Fibroblast of gingiva (primary cell): ENCODE measurements at places on chromosomes 6 and 20.

GRCh38 chr6:1574083-1574761, 35.5 kb upstream of the FOXC1 start:
- DNase-seq, result peak; percentile 18

DNA sequence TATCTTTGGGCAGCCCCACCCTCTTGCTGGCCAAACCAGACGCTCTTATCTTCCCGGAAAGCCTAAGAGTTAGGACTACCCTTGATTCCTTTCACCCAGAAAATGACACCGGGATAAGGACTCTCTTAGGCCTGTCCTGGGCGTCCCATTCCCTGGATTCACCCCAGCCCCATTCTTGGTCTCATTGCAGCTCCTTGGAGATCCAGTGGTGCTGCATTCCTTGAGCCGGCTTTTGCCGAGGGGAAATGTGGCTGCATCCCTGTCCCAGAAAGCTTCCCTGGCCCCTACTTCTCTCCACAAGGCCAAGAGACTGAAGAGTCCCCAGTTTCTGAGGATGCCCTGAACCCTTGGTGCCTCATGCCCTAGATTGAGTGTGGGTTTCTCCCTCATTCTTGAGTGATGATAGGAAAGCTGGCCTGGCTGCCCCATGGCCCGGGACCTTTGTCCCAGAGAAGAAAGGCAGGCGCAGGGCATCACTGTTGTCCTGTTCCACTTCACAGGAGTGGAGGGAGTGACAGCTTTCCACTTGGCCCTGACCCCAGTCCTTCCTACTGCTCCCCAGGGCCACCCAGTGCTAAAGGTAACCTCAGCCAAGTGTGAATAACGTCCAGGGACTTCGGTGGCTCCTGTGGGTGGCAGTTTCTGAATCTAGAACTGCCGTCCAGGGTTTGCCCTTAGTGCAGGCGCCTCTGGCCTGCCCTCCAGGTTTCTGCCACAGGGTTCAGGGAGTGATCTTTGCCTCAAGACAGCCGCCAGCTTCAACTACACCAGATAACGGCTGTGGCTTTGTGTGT, 42.7 kb upstream of the MYL9 start:
- no peak for DNase-seq

GRCh38 chr6:88499436-88499835, 333.3 kb upstream of the CNR1 start:
- DNase-seq, result no peak

- no peak for DNase-seq
Observed at GRCh38 chr6:30882759-30883684, 1.3 kb upstream of the DDR1 start.

GRCh38 chr20:35991142-35991771, 22.9 kb downstream of the CNBD2 start:
- peak; percentile 16 for DNase-seq

DNA sequence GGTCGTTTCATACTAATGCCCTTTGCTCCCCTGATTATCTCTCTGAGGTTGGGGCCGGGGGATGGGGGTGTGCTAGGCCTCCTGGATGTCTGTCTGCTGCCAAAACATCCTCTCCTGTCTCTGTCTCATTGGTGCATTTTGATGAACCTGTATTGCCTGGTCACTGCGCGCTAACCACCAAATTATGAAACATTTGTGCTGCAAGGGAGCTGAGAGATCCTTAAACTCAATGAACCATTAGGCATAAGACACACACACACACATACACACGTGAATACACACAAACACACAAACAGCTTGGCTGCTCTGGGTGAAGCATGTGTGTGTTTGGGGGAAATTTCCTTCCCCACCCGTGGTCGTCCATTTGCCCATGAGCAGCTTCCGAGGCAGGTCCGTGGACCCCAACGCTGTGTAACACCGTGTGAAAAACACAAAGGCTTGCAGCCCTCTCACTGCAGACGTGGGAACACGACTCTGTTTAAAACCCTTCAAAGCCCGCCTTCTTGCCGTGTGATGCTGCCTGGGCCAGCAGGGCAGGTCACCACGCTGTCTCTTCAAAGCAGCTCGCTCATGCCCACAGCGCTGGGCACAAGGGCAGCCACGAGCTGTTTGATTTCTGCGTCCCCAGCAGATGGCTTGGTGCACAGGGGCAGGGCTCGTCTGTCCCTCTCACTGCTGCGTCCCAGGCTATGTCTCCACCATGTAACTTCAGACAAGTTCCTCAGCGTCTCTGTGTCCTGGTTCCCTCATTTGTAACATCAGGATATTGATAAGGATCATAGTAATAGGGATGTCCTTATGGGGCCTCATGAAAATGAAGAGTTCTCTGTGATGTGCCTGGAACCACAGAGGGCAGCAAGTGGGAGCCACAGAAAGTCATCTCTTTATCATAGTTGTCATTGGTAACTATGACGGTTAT, 96.8 kb downstream of the CDH26 start:
- no peak for DNase-seq

DNA sequence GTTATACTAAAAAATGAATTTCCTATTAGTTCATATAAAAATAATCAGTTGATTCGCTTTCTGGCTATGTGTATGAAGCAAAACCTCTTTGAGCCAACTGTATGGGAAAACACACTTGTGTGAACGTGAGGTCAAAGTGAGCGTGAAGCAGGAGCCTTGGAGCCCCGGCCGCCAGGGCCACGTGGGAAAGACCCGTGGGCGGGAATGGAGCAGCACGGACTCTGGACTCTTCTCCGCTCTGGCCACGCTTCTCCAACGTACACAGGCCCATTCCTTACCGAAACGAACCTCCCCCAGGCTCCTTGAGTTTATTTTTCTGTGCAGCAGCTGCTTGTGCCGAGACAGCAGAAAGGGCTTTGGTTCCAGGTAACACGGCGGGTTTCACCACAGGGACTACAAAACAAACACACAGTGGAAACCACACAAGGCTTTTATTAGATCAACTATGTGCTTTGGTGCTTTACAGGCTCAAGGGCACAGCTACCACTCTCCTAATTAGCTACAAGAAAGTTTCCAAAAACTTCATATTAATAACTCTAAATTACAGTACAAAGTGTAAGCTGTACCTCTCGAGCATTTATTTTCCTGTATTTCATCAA, 62.7 kb downstream of the TAF4 start:
- no peak for DNase-seq

DNA sequence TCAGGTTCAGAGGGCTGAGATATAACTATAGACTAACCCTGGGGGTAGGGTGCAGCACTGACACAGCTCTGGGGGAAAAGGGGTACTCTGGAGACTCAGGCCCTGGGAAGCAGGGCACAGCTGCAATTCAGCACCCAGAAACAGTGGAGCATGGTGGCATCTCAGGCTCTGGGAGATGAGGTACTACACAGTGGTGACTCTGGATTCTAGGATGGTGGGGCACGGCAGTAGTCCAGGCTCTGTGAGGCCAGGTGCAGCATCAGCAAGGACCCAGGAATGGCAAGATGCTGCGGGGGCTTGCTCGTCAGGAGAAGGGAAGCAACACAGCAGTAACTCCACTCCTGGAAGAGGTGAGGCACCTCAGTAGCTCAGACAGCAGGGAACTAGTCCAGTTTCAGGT, 271.5 kb upstream of the MOCS1 start:
- no peak for DNase-seq

GRCh38 chr20:17835240-17835933, 133.2 kb downstream of the SNX5 start:
- DNase-seq, result peak; percentile 77

DNA sequence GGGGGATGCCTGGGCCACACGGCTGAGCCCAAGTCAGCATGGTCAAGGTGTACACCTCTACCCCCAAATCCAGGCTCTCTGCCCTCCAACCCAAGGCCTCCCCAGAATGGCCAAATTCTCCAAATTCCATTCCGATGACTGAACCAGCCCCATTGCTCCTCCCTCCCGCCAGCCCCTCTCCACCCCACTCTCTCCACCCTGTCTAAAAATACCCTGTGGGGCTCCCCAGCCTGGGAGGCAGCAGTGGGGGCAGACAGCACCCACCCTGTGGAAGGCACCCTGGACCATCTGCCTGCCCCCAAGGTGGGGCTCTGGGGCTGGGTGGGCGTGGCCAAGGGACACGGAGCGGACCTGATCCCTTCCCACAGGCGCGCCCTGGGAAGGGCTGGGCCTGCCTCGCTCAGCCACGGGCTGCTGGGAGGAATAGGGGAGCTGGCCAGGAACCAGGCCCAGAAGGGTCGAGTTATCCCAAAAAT, 11.4 kb downstream of the TEAD3 start:
- no peak for DNase-seq

DNA sequence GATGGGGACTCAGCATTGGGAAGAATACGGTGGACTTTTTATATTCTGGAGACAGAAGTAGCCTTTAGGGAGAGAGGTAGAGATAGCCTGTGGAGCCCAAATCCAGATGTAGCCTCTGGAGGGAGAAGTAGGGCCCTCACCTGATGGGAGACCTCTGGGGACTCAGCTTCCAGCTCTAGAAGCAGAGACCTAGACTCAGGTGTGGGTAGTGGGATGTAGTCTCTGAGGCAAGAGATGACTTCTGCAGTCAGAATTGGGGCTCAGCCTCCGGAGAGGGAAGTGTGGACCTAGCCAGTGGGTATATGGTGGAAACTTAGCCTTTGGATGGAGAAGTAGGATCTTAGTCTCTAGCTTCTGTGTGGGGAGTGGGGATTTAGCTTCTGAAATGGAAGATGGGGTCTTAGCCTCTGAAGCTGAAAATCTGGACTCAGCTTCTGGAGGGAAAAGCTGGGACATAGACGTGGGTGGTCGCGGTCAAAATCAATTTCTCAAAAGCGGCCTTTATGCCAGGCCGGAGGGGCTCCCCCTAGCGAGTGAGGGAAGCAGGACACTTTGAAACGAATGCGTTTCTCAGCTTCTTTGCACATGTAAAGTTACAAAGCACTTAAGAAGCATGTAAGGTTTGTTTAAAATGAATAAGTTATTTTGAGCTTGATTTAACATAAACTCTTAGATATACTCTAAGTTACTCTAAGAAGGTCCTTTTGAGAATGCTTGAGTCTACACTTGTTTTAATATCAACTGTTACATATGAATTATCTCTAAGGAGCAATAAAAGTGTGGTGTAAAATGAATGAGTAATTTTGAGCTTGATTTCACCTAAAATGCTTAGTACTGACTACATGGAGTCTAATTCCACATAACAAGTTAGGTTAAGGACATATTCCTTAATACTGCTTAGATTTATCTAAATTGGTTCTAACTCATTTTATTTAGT, 12.9 kb upstream of the ZNF343 start:
- peak; percentile 26 for DNase-seq

GRCh38 chr6:2945153-2945452, 26.3 kb downstream of the SERPINB6 start:
- DNase-seq, result no peak

DNA sequence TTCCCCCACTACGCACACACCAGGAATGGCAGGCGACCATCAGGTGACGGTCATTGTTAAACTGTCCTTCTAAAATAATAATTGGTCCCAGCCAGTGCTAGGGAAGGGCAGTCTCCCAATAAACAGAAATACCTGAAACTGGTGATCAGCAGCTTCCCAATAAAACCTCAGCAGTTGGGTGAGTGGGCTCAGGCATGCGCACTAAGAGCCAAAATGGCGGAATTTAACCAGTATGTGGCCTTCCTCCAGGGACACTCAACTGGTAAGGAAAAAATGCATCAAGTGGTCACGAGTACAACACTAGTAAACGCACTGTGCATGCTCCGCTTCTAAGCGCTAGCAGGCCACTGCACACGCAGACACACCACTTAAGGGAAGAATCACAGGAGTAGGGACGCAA, 34.8 kb downstream of the F13A1 start:
- no peak for DNase-seq

GRCh38 chr20:60300374-60300773, 342.2 kb downstream of the CDH26 start:
- no peak for DNase-seq

- no peak for DNase-seq
Observed at GRCh38 chr6:52909131-52909530, 367 bp downstream of the GSTA3 start.

- DNase-seq, result no peak
Observed at GRCh38 chr6:27891320-27891875, 20.8 kb downstream of the OR2B2 start.

DNA sequence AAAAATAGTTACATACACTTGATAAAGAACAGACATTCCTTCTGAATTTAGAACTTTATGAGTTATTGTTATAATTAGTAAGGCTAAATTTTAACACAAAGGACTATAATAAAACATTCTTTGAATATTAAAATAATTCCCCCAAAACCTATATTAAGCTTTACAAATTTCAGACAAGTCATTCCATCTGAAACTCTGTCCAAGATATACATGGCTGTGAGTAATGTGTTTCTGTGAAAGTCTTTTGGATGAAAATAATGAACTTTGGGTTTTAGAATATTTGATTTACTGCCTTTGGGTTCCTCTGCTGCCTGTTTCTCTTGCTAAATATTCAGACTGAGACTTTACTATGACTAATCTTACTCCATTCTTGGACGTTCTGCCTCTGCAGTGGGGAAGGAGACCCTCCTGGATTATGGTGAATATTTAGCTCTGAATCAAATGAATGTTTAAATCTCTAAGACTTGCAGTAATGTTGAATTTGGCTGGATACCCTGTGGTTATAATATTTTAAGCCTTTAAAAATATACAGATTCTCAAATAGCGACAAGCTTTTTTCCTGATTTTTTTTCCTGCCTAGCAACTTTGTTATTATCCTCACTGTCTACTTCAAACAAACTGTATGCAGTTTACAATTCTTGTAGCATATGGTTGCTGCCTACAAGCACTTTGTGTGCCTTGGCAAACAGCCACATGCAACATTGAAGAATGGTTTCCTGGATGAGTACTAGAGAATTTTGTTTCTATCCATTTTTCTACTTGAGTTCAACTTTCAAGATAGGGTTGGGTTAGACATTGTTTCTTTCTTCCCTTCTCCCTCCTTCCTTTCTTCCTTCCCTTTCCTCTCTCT, 51.4 kb downstream of the TXLNB start:
- peak; percentile 82 for DNase-seq

- DNase-seq, result no peak
Observed at GRCh38 chr6:90274451-90275030, 22.1 kb downstream of the BACH2 start.

DNA sequence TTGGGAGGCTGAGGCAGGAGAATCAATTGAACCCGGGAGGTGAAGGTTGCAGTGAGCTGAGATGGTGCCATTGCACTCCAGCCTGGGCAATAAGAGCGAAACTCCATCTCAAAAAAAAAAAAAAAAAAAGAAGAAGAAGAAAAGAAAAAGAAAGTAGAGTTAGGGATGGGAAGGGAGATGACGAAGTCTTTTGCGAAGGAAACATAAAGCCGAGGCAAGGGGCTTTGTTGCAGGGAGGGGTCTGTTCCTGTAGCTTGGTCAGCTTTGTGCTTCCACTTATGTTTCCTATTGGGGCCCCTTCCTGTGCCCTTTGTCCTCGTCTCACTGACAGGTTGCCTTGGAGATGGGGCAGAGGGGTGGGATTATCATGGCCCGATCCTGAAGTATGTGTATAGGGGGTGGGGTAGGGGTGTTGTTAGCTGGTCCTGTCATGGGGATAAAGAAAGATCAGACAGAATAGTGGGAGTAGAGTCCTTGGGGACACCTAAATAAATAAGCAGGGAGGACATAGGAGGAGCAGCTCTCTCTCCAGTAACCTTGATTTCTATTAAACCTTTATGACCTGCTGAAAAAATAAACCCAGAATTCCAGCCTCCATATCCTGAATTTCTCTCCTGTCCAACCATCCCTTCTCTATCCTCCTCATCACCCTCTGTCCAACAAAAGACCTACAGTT, 1.1 kb upstream of the CLIC1 start:
- peak; percentile 25 for DNase-seq

GRCh38 chr6:115630424-115631024, 430.2 kb downstream of the FRK start:
- DNase-seq, result no peak
